ENCODE measurements at places on chromosomes 5 and 9.

DNA sequence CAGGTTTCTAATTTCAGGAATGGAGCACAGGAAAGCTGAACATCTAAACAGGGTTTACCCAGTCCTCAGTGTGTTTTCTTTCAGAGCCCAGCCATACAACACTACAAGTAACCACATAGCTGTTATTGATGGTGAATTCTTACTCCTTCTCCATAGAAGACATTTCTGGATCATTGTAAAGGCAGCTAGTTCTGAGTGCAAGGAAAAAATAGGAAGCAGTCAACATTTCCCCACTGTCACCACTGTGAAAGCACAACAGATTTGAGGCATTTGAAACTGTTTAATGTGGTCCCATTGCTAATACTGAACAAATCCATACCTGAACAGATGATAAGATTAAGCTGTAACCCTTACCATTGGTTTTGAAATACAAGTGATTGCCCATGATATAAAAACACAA lies 145.0 kb upstream of the PCA3 start:
- DNase-seq: no peak

DNA sequence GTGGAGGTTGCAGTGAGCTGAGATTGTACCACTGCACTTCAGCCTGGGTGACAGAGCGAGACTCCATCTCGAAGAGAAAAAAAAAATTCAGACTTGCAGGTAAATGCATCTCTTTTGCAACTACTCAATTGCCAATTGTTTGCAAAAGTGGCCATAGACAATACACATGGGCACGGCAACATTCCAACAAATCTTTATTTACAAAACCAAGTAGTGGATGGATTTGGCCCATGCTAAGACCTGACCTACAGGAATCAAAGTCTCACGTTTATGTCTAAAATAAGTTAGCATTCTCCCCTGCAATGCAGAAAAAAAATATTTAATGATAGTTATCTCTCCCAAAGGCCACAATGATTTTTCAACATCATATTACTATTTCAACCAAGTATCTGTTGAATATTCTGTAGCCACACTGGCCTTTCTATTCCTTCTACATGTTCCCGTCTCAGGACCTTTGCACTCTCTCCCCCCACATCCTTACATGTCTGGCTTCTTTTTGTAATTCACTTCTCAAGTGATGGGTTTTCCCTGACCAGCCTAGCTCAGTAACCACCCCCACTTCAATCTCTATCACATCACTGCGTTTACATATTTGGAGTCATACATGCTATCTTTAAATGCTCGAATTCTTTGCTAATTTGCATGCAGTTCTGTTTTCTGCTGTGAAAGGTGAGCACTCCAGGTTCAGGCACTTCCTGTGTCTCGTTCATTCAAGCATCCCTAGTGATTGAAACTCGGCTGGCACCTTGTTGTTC lies 54.2 kb downstream of the FNBP1 start:
- DNase-seq: no peak

- no peak for DNase-seq
Measured at GRCh38 chr5:130994496-130995253, 170.4 kb downstream of the HINT1 start.

GRCh38 chr5:156893517-156893916 lies 43.4 kb downstream of the PPP1R2B start:
- no peak for DNase-seq

DNA sequence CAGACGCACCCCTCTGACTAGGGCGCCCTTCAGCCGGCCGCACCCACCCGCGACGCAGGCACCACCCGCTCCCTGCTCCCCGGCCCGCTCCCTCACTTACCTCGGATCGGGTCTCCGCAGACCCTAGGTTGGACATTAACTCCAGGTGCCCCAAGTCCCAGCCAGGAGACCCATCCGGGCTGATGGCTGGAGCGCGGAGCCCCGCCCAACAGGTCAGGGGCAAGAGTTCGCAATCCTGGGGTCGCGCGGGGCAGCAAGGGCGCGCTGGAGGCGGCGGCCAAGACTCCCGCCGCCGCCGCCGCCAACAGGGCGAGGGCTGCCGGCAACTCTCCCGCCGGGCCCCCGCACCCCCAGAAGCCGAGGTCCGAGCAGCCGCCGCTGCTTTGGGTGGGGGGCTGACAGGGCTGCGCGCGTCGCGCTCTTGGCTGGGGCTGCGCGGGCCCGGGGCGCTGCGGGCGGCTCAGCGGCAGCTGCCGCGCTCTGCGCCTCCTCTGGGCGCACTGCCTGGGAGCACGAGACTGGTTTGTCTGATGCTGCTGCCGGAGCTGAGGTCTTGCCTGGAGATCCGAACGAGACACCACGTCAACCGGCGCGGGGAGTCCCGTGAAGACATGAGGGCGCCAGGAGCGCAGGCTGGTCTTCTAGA lies at the start of gene GDNF:
Gene GDNF, minus strand, starts transcription at position 635 of the 646 bp plus-strand sequence. CDS start 5,245 bp downstream, outside the sequence.
- DNase-seq: no peak

- DNase-seq: no peak
Measured at GRCh38 chr9:115192835-115193525, 75.0 kb upstream of the TNC start.

GRCh38 chr9:128298535-128299482 lies 22.7 kb downstream of the SWI5 start:
- no peak for DNase-seq

Measured in HFF-Myc (cell line).